CD4-positive, alpha-beta T cell treated with Interleukin-15 for 1 hour (primary cell): ENCODE measurements at places on chromosomes 1 and 21.
A peak's percentile ranks its signal among the peaks of the same experiment; 100 is the strongest.

- no peak for DNase-seq
Measured at GRCh38 chr1:53473463-53473862, 14.3 kb downstream of the DMRTB1 start.

GRCh38 chr1:34746785-34747637 is 7.8 kb upstream of the GJB5 start:
- DNase-seq, result no peak

GRCh38 chr1:184166485-184166884 is 115.0 kb downstream of the TSEN15 start:
- DNase-seq, result no peak

- DNase-seq, result no peak
Measured at GRCh38 chr1:167573035-167573434, 19.5 kb upstream of the CREG1 start.

DNA sequence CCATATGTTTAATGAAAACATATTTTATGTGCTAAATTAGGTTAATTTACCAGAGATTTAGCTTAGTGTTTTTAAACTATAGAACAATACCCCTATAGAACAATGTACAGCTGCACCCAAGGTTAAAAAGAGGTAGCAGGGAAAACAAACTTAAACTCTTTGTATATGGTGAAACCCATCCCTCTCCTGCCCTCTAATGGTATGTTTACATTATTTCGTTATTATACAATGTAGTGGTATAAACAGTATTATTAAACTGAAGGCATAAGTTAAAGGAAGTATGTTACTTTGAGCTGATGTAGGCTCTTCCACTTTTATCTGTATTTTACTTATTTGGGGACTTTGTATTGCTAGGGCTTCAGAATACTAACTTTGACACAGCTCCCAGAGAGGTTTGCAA is 16.7 kb upstream of the ZYG11A start:
- DNase-seq, result no peak

DNA sequence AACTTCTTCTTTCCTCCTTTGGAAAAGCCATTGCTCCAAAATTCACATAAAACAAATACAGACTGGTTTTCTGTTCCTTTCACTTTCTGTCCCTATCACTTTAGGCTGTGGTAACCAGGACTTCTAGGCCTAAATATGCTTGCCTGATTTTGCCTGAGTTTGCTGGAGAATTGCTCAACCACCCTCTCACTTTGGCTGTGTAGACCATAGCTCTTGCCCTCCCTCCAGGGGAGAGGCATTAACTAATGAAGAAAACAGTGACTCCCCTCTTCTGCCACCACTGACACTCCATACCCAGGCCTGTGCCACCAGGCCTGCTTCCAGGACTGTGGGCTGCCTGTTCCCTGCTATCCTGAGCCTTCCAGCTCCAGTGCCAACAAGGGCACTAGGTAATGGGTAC is 163.5 kb downstream of the TOMM20 start:
- DNase-seq, result no peak

- DNase-seq, result no peak
Measured at GRCh38 chr1:202987922-202988583, 19.1 kb upstream of the TMEM183A start.

GRCh38 chr1:224880593-224881307 is 48.7 kb upstream of the DNAH14 start:
- DNase-seq, result no peak

GRCh38 chr1:167194182-167194581 is 26.5 kb upstream of the POU2F1 start:
- DNase-seq, result no peak

DNA sequence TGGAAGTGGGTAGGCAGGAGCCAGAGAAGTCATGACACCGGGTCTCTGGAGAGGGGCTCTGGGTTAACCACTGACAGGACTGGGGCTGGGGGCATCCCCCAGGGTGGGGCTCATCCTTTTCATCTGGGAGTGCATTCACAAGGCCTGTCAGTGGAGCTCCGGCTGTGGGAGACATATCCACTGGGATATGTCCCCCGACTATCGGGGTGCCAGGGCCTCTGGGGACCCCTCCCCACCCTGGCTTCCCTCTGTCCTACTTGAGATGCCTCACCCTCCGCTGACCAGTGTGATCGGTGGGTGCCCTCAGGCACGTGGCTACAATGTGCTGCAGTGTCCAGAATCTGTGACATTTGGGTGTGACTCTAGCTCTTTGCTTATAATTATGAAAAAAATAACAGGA is 92.3 kb upstream of the CD34 start:
- DNase-seq, result no peak

DNA sequence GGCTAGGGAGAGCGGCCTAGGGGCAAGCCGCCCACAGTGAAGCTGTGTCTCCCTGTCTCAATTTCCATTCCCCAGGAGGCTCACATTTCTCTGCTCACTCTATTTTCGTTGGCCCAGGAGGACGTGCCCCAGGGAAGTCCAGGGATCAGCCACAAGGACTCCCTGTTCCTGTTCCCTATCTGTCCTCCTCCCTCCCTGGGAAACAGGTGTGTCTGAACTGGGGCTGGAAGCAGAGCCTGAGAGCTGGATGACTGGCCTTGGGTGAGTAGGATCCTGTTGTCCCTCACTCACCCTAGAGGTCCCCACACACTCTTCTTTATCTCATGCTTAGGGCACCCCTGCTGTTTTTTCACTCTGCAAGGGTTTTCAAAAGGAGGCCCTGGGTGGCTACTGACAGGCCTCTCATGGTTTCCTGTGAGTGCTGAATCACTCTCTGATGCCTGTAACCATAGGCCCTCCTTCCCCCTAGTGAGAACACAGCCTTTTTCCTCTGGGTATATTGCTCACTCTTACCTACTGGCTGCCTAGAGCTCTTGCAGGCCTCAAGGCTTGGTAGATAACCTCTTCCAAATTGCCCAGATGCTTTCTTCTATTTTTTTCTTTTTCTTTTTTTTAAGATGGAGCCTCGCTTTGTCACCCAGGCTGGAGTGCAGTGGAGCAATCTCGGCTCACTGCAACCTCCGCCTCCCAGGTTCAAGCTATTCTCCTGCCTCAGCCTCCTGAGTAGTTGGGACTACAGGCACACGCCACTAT is 3.3 kb upstream of the UTP11 start:
- DNase-seq, result peak; percentile 61

GRCh38 chr1:201419746-201420607 is 1.6 kb downstream of the TNNI1 start:
- no peak for DNase-seq

DNA sequence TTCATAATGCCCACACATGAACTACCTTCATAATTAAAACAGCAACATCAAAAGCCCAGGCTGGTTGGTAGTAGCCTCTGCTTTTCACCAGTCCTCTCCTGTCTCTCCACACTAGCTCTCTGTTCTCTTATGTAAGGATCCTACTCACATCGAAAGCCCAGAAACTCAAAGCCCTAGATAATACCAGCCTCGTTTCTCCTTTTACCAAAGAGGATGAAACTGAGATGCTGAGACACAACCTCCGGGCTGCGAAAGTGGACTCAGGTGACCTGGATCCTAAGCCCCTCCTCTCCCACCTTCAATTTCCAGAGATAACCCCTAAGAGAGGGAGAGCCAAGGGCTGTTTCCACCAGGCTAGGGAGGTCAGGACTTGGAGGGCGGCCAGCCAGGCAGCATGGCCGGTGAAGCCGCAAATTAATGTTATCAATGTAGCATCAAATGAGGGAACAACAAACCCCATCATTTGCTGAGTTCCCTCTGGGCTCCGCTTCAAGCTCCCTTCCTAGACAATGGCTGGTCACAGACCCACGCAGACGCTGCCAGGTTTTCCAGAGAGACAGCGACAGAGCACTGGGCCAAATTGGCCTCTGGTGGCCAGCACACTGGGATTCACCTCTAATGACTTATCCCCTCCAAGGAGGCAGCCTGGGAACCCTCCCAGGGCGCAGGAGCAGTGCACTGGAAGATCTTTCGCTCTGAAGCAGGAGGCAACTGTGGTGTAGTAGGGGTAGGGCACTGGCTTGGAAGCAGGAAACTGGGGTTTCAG is 20.7 kb upstream of the STMN1 start:
- DNase-seq, result no peak

GRCh38 chr21:28771790-28772501 is 220.7 kb downstream of the LTN1 start:
- DNase-seq, result no peak

DNA sequence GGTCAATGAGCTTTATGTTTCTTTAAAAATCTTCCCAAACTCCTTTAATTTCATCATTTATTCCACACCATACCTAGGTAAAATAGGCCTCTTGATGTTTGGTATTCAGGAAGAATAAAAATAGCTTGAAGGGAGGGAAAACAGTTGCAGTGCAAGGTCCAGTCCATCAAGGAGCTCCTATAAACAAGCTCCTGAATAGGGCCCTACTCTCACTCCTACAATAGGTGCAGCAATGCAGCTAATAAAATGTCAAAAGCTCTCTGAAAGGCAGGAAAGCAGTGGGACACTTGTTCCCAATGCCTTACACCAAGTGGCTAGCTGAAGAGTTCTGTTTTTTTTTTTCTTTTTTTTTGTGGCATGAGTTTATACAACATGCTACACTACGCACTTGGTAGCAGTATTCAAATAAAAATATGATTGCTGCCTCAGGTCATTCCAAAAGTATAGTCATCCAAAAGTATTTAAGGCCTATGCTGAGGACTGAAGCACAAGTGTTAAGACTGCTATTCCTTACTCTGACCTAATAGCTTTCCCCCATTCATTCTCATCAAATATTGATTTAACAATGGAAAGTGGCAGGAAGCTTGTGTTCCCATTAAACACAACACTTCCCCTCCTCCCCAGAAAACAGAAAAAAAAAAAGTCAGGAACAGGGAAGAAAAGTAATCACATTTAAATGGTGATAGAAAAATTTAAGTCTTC is 9.8 kb downstream of the TEX38 start:
- DNase-seq, result no peak

- DNase-seq, result no peak
Measured at GRCh38 chr1:93111561-93111960, 32.5 kb downstream of the MTF2 start.

DNA sequence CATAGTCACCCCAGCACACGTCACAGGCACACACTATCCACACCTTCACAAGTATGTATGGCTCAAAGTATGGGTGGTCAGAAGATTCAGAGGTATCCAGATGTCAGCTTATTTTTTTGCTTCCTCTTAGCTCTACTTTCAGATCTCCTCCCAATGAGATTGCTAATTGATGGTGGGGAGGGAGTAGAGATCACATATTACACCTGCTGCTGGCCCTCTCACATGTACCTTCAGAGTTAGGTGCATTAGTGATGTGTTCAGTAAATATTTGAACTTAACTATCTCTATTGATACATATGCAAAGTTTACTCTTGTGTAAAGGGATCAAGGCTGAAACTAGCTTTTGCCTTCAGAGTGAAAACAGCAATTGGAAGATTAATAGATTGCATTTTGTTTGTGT is 262.6 kb downstream of the PCP4 start:
- DNase-seq, result no peak

DNA sequence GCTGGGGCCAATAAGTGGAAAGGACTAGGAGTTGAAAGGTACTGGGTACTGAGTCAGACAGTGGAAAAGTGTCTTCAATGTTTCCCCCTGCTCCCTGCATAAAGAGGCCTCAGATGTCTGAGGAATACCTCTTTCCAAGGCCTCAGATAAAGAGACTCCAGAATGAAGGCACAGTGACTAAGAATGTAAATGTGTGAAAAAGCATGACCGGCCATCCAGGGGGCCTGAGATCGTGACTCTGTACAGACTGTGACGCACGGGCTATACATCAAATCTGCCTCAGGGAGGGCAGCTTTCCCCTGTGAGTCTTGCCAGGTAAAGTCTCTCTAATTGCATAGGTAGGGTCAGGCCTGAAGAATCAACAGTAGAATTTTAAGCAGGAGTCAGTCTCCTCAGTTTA is 1690.5 kb downstream of the KCNT2 start:
- no peak for DNase-seq

DNA sequence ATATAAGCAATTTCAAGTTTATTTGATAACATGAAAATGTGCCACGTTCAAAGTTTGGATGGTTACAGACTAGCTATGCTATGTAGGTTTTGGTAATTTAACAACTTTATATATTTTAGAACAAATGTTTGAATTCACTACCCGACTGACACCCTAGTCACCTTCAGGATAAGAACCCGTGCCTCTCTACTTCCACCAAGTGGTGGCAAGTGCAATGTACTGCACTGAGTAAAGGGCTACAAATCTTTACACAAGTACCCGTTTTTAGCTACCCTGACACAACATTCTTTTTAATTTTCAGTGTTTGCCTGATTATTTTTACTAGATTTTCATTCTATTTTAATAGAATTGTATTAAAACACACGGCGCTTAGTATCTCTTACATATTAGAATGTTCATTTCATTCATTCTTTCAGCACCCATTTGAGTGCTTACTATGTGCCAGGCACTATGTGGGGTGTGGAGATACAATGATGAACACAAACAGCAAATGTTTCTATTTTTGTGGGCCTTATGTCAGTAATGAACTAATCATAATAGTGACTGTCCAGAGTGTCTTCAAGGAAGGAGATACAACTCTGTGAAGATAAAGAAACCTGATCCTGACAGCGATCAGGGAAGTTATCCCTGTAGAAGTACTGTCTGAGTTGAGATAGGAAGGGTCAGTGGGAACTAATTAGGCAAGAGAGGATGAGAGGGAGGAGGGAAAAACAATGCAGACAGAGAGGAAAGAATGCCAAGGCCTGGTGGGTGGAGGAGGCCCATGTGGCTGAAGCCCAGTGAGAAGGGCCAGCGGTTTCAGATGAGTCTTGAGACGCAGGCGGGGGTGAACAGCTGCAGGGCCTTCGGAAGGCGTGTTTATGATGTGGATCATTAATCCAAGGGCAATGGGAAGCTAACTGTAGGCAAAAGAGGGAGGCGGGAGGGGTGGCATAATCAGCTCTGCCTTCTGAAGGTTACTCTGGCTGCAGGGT is 3.8 kb downstream of the LCA5L start:
- DNase-seq, result peak; percentile 43

- no peak for DNase-seq
Measured at GRCh38 chr1:18012686-18013085, 94.9 kb upstream of the IGSF21 start.

- DNase-seq, result no peak
Measured at GRCh38 chr1:83641206-83641658, 357.7 kb downstream of the TTLL7 start.
